ENCODE measurements at places on chromosomes 16 and 17. TPM values are rescaled to one million over a fixed set of nuclear protein-coding genes. Genes with fewer than 3 reads are reported as not detected.

- no peak for DNase-seq
These were observed 28.7 kb upstream of the MYOCD start for GRCh38 chr17:12637015-12637414.

- DNase-seq: peak; percentile 37
These were observed 9.4 kb downstream of the C17orf100 start for GRCh38 chr17:6660805-6661463.

GRCh38 chr17:63274146-63274545, 172.0 kb downstream of the CYB561 start:
- DNase-seq: no peak

Gene BMERB1
- total RNA-seq: 14.0 TPM

Data from activated CD8-positive, alpha-beta T cell treated with anti-CD3 and anti-CD28 coated beads for 36 hours (primary cell).